NCI-H82 (cell line): ENCODE measurements at places on chromosomes 2 and 18.

DNA sequence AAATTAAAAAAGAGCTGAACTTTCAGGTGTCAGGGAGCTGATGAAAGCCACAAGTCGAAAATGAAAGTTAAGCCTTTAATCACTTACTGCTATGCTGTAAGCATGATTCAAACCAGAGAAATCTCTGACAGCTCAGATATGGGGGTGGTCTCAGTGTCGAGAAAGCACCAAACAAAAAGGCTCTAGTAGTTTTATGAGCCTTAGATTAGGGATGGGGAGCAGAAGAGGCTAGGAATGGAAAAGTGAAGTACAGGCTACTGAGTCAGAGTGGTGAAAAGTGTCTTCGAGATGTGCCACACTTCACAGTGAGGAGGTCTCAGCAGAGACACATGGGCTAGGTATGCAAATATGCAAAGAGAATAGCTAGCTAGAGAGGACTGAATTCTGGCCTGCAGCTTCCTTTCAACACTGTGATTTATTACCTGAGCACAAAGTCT is 482.2 kb downstream of the SPAG16 start:
- DNase-seq, result peak; percentile 49

DNA sequence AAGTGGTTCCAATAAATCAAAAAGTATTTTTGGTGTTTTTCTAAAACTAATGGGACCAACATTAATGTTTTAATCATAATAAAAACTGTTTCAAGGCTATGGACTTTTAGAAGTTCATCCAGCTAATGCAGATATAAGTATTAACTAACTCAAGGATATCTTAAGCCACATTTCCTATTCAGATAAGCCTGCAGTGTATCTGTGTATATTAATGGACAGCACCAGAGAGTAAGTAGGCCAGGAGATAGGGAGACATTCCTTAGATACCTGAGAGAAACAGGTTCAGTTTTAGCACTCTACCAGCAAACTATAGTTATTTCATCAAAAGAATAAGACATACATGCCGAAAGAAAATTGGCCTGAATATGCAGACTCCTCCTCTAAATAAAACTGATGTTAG is 27.3 kb downstream of the PREPL start:
- no peak for DNase-seq

DNA sequence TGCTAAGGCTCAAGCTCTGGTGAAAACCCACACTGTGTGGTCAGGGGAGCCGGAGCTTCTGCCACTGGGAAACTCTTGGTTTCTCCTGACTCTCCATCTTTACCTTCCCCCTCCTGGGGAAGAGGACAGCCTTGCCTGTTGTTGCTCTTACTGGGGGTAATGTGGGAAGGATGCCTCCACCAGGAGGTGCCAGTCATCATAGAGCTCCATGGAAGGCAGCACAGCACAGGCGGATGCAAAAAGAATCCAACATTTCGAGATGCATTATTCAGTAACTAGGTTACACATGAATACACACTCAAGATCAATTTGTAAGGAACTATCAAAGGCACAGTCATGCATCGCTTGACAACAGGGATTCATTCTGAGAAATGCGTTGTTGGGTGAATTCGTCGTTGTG is 322.6 kb downstream of the AFF3 start:
- no peak for DNase-seq

- DNase-seq, result no peak
These were observed 9.1 kb downstream of the SCLY start for GRCh38 chr2:238069877-238070276.

- DNase-seq, result peak; percentile 17
These were observed 42.5 kb downstream of the SLC9A2 start for GRCh38 chr2:102661846-102662245.
